GM12864 (cell line): ENCODE measurements at places on chromosomes 7 and 10.

- no peak for DNase-seq
These were observed 162.7 kb downstream of the PLCE1 start for GRCh38 chr10:94156453-94156852.

GRCh38 chr7:151317936-151318335 is 23.7 kb upstream of the NUB1 start:
- DNase-seq, result no peak

GRCh38 chr10:57955076-57955475 is 312.6 kb downstream of the IPMK start:
- DNase-seq, result no peak

DNA sequence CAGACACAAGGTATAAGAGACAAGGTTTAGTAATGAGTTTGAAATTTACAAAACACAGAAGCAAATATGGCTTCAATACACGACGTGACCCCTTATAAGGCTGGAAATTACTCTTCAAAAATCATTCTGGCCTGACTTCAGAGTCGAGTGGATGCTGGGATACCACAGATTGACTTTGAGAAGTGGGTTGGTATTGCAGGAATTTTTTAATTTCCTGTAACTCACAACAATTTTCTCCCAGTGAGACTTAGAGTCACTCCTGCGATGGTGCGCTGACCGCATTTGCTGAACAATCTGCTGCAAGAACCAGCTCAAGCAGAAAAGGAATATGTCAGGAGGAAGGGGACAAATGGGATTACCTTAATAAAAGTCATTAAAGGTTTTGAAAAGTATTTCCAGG is 132.1 kb downstream of the EMX2 start:
- no peak for DNase-seq

GRCh38 chr10:71687077-71687476 is 32.5 kb downstream of the C10orf105 start:
- DNase-seq, result no peak

DNA sequence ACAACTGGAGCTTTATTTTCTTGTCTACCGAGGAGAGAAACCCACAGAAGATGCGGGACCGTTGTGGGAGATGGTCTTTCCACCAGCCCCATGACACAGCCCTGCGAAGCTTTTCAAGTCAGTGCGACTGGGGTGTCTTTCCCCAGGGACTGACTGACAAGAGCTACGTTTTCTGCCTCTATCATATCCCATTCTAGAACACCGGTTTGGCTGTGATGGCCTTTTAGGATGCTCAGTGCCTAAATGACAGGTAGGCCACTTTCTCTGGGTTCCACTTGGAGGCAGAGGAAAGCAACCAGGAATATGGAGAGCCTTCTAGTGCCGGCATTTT is 16.9 kb downstream of the SLC13A4 start:
- DNase-seq, result no peak

DNA sequence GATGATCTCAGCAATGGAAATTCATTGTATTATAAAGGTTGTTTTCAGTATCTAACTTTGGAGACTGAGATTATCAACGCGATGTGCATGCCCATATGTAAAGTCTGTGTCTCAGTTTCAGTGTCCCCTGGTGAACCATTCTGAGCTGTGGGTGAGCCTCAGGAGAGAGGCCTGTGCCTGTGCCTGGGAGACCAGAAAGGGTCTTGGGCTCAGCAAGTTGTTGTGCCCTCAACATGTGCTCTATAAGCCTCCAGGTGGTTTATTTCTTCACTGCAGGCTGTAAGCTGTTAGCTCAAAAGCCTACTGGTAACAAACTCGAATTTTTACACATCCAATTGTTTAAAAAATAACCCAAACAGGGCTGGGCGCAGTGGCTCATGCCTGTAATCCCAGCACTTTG is 151.9 kb downstream of the PKD1L1 start:
- DNase-seq, result no peak

- DNase-seq, result no peak
These were observed 4.5 kb downstream of the GPRIN2 start for GRCh38 chr10:46551701-46552525.

GRCh38 chr7:36923943-36924436 is 199.7 kb upstream of the AOAH start:
- no peak for DNase-seq

- DNase-seq, result no peak
These were observed 7.4 kb upstream of the STEAP4 start for GRCh38 chr7:88314061-88314491.
